ENCODE measurements at places on chromosomes 3 and 15.
A peak's percentile ranks its signal among the peaks of the same experiment; 100 is the strongest.

- no peaks in the 10 kb centered on the region for H3K36me3 ChIP-seq
- no peaks in the 10 kb centered on the region for H3K4me1 ChIP-seq
- no peak overlapping the region for H3K27ac ChIP-seq
- no peak for DNase-seq
- no peak overlapping the region for H3K4me3 ChIP-seq
These were observed 27.1 kb upstream of the C3orf49 start for GRCh38 chr3:63791974-63792373.

DNA sequence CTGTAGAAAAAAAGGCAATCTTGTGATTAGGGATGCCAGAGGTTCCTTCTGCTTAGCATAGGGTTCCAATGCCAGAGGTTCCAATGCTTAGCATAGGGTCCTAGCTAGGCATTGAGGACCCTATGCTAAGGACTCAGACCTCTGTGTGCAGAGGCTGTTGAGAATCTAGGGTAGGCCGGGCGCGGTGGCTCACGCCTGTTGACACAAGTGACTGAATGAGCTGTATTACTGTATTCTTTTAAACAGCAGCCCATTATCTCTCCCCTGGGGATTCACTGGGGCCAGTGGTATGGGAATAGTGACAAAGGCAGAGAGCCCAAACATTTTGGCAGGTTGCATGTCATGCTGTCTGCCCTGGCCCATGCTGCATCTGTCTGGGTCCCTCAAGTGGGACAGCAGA, 16.2 kb downstream of the PAK6 start:
- peaks cover 5% of the 10 kb centered on the region for H3K4me1 ChIP-seq
- no peak overlapping the region for H3K27ac ChIP-seq
- H3K4me3 ChIP-seq = no peak overlapping the region
- no peak for DNase-seq
- peaks cover 55% of the 10 kb centered on the region for H3K27me3 ChIP-seq

GRCh38 chr3:104040896-104041295, 1325.8 kb upstream of the ALCAM start:
- no peak overlapping the region for H3K27ac ChIP-seq
- no peak for DNase-seq
- no peak overlapping the region for H3K4me3 ChIP-seq

GRCh38 chr3:190051641-190052040, 69.1 kb downstream of the P3H2 start:
- no peaks in the 10 kb centered on the region for H3K4me1 ChIP-seq
- no peak for DNase-seq
- no peak overlapping the region for H3K4me3 ChIP-seq
- H3K36me3 ChIP-seq = no peaks in the 10 kb centered on the region

- DNase-seq = peak; percentile 58
- no peaks in the 10 kb centered on the region for H3K36me3 ChIP-seq
- peak overlapping the region; percentile 73 for H3K4me3 ChIP-seq
These were observed 5.6 kb downstream of the CSK start for GRCh38 chr15:74787251-74788041.

DNA sequence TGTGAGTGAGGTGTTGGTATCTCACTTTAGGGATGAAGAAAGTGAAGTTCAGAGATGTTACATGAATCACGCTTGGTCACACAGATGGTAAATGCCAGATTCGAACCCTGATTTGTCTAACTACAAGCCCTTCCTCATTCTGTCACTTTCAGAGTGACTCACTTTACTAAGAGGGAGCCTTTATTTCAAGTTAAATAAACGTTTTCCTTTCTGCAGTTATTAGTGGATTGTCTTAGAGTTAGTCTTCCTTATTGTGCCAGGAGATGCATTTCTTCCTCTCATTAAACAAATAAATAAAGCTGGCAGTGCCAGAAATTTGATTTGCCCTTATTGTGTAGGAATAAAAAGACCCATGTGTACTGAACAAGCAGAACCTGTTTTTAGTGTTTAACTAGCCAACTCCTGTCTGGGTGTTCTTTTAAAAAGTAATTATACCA, 162.5 kb downstream of the AKAP13 start:
- H3K36me3 ChIP-seq = peaks cover 6% of the 10 kb centered on the region
- DNase-seq = no peak
- H3K27ac ChIP-seq = no peak overlapping the region
- peaks cover 20% of the 10 kb centered on the region for H3K4me1 ChIP-seq

DNA sequence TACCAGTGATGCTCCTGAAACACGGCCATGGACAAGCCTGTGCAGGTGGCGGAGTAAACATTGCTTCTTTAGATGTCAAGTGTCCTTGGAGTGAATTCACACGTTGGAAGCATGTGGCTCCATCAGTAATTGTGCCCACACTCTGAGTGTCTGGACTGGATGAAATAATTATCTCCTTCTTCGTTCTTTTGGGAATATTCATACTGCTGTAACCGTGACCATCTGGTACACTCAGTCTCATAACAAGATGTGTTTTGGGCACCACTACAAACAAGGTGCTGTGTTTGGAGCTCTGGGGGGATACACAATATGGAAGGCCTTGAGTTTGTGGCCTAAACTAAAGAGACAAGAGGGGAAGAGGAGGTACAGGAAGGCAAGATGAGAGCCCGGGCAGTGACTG, 165.6 kb downstream of the APBA2 start:
- H3K27me3 ChIP-seq = no peaks in the 10 kb centered on the region
- H3K4me1 ChIP-seq = peaks cover 61% of the 10 kb centered on the region
- peaks cover 32% of the 10 kb centered on the region for H3K36me3 ChIP-seq
- DNase-seq = no peak
- no peak overlapping the region for H3K27ac ChIP-seq
- H3K4me3 ChIP-seq = no peak overlapping the region

- no peak for DNase-seq
- no peak overlapping the region for H3K4me3 ChIP-seq
- H3K36me3 ChIP-seq = peaks cover 1% of the 10 kb centered on the region
- H3K27me3 ChIP-seq = no peaks in the 10 kb centered on the region
- peaks cover 2% of the 10 kb centered on the region for H3K4me1 ChIP-seq
- H3K27ac ChIP-seq = no peak overlapping the region
These were observed 45.2 kb downstream of the CMC1 start for GRCh38 chr3:28286595-28286994.

GRCh38 chr3:98809557-98809956, 46.4 kb downstream of the ST3GAL6 start:
- DNase-seq = no peak
- H3K4me3 ChIP-seq = no peak overlapping the region
- peaks cover 30% of the 10 kb centered on the region for H3K36me3 ChIP-seq
- H3K27me3 ChIP-seq = no peaks in the 10 kb centered on the region
- H3K4me1 ChIP-seq = peaks cover 10% of the 10 kb centered on the region

DNA sequence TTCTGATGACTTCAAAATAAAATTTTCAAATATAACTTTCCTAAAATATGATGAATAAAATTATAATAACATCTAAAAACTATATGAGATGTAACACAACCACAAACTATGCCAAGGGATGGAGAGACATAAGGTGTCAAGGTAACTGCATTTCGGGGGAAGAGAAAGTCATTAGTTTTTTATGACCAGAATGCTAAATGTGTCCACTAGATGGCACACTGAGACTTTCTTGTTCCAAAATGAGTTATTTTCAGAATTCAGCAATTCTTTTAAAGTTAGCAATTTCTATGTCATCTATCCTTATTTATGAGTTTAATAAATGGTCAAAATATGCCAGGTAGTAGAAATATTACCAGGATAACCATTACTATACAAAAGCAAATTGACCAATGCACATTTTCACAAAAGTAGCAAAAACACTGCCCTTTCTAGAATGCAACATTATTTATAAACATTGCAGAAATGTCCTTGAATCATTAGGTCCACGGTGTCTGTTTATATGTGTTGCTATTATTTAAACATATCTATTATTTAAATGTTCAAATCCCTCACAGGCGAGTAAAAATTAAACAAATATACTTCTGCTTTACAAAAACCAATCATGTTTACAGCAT, 374.2 kb downstream of the PLCL2 start:
- H3K27me3 ChIP-seq = no peaks in the 10 kb centered on the region
- H3K36me3 ChIP-seq = no peaks in the 10 kb centered on the region
- peak; percentile 3 for DNase-seq
- no peak overlapping the region for H3K27ac ChIP-seq
- no peak overlapping the region for H3K4me3 ChIP-seq

DNA sequence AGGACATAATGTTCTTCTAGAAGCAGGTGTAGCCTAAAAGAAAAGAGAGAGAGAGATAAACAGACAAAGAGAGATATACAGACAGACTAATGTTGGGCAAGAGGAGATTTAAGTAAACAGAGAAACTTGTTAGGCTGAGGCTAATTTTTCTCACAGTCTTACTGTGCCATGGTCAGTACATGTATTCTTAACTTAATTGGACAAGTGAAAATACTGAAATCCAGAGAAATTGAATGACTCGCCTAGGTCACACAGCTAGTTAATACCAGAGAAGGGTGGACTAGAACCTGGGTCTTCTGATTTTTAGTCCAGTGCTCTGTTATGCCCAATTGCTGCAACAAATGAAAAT, 6.7 kb upstream of the ZNF609 start:
- no peak for DNase-seq
- H3K36me3 ChIP-seq = no peaks in the 10 kb centered on the region
- H3K4me1 ChIP-seq = peaks cover 56% of the 10 kb centered on the region
- H3K27ac ChIP-seq = peak overlapping the region; percentile 19

DNA sequence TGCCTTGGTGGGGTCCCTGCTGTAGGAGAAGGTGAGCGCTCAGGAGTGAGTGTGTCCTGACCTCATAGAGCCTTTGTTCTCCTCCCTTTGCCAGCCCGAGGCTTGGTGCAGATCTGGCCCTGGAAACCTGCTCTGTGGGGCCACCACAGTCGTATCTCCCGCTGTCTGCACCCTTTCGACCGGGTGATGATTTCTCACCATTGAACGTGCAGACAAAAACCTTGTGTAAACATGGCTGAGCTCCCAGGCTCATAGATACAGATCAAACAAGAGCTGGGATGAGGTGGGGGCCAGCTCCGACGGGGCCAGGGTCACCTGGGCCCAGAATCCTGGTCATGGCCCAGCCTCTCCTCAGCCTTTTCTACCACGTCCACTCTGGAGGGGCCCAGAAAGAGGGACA, 34.6 kb upstream of the ESYT3 start:
- H3K27me3 ChIP-seq = no peaks in the 10 kb centered on the region
- no peaks in the 10 kb centered on the region for H3K4me1 ChIP-seq
- DNase-seq = no peak
- H3K4me3 ChIP-seq = no peak overlapping the region
- no peak overlapping the region for H3K27ac ChIP-seq

GRCh38 chr3:37918627-37919026, 56.9 kb downstream of the CTDSPL start:
- peaks cover 7% of the 10 kb centered on the region for H3K36me3 ChIP-seq
- H3K27me3 ChIP-seq = no peaks in the 10 kb centered on the region
- no peak for DNase-seq
- peaks cover 32% of the 10 kb centered on the region for H3K4me1 ChIP-seq
- H3K27ac ChIP-seq = no peak overlapping the region

DNA sequence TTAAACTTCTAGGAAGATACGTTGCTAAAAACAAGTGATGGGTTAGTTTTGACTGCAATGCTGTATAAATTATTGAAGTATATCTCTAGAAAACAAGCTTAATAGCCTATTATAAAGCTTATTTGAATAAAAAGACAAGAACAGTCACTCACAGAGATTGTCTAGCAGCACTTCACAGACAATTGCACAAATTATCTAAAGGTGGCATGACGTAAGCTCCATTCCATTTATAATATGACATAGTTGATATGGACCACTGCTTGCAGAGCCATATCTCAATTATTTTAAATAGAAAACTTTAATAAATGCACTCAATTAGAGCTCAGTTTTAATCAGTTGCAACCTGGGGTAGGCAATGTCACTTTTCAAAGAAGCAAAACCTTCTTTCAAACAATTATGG, 319.9 kb upstream of the GBE1 start:
- peaks cover 19% of the 10 kb centered on the region for H3K4me1 ChIP-seq
- no peak overlapping the region for H3K27ac ChIP-seq
- no peak overlapping the region for H3K4me3 ChIP-seq
- H3K27me3 ChIP-seq = no peaks in the 10 kb centered on the region

GRCh38 chr15:62389885-62390790, 225.1 kb upstream of the C2CD4B start:
- no peaks in the 10 kb centered on the region for H3K36me3 ChIP-seq
- peak within 1 kb of the TSS; percentile 94 for H3K27ac ChIP-seq
- peaks cover 17% of the 10 kb centered on the region for H3K4me1 ChIP-seq
- H3K4me3 ChIP-seq = peak within 1 kb of the TSS; percentile 99

- no peak for DNase-seq
- peaks cover 11% of the 10 kb centered on the region for H3K27me3 ChIP-seq
- H3K27ac ChIP-seq = no peak overlapping the region
- H3K4me3 ChIP-seq = peak overlapping the region; percentile 34
These were observed 6.2 kb downstream of the MELTF start for GRCh38 chr3:197023241-197023997.

GRCh38 chr15:46723308-46723707, 994.0 kb upstream of the SEMA6D start:
- no peaks in the 10 kb centered on the region for H3K36me3 ChIP-seq
- H3K27me3 ChIP-seq = no peaks in the 10 kb centered on the region
- no peak overlapping the region for H3K4me3 ChIP-seq

GRCh38 chr3:104750581-104750980, 616.1 kb upstream of the ALCAM start:
- H3K4me3 ChIP-seq = no peak overlapping the region
- DNase-seq = no peak
- H3K27me3 ChIP-seq = no peaks in the 10 kb centered on the region
- H3K36me3 ChIP-seq = no peaks in the 10 kb centered on the region
- H3K27ac ChIP-seq = no peak overlapping the region
- H3K4me1 ChIP-seq = peaks cover 16% of the 10 kb centered on the region

DNA sequence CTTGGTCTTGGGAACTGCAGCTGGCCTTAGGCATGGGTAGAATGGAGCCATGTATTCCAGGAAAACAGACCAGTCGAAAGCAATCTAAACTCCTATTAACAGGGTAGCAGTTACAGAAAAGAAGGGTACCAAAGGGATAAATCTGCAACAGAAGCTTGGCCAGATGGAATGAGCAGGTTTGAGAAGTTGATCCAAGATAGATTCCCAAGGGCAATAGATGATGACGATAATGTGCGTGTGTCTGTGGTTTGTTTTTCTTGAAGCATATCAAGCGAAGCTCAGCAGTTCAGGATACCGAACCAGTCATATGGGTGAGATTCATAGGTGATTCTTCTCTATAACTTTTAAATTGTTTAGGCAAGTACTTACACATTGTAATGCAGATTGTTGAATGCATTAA, 203.8 kb upstream of the SEMA6D start:
- H3K27ac ChIP-seq = no peak overlapping the region
- no peak for DNase-seq
- H3K27me3 ChIP-seq = no peaks in the 10 kb centered on the region
- peaks cover 13% of the 10 kb centered on the region for H3K4me1 ChIP-seq
- no peaks in the 10 kb centered on the region for H3K36me3 ChIP-seq
- no peak overlapping the region for H3K4me3 ChIP-seq
